ENCODE measurements at places on chromosomes 6 and 20.

- no peak for DNase-seq
These were observed 3.0 kb downstream of the THBD start for GRCh38 chr20:23046431-23046830.

DNA sequence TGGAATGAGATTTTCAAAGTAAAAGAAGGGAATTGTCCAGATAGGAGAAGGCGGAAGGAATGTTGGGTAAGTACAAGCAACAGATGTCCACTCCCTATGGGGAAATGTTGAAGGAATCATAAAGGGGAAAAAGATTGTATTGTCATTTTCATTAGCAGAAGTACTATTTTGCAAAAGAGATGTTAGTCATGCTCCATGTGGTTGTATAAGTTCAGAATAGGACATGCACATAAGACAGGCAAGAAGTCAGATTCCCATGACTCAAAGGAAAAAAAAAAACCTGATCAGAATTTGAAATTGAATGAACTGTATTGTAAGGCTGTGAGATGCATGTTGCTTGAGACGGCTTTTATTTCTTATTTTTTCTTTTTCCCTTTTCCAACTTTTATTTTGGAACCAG is 36.8 kb downstream of the GRM1 start:
- no peak for DNase-seq

GRCh38 chr6:7125290-7125689 is 17.5 kb downstream of the RREB1 start:
- DNase-seq: no peak

GRCh38 chr6:170110201-170111140 is 180.4 kb downstream of the DLL1 start:
- no peak for DNase-seq

GRCh38 chr6:124056407-124057334 is 253.0 kb downstream of the NKAIN2 start:
- DNase-seq: no peak

GRCh38 chr6:79250107-79250514 is 15.6 kb upstream of the HMGN3 start:
- DNase-seq: no peak

GRCh38 chr6:18329776-18330175 is 57.4 kb upstream of the RNF144B start:
- no peak for DNase-seq
